ENCODE measurements at places on chromosomes 1 and 21. TPM values are rescaled to one million over a fixed set of nuclear protein-coding genes. Genes with fewer than 3 reads are reported as not detected.

The LENEP gene
- not detected for polyA plus RNA-seq

The CLIC6 gene
- polyA plus RNA-seq, result 0.22 TPM

The RGS5 gene
- 4.0 TPM for polyA plus RNA-seq

The LRRC8C gene
- polyA plus RNA-seq, result 3.2 TPM

The LCE1E gene
- not detected for polyA plus RNA-seq

The ZMYM4 gene
- polyA plus RNA-seq, result 10.7 TPM

The PDZK1IP1 gene
- polyA plus RNA-seq, result 5.1 TPM

The TAS1R1 gene
- polyA plus RNA-seq, result 0.13 TPM

The DPT gene
- 2.7 TPM for polyA plus RNA-seq

The SPRR1B gene
- 1.6 TPM for polyA plus RNA-seq

The EIF3I gene
- polyA plus RNA-seq, result 175 TPM

The ALX3 gene
- polyA plus RNA-seq, result not detected

The S100A3 gene
- 2.1 TPM for polyA plus RNA-seq

The NTMT2 gene
- polyA plus RNA-seq, result not detected

The C1orf210 gene
- polyA plus RNA-seq, result 69.8 TPM

The KRTAP10-8 gene
- not detected for polyA plus RNA-seq

The IKBKE gene
- 8.7 TPM for polyA plus RNA-seq

The MTARC2 gene
- 76.2 TPM for polyA plus RNA-seq

The JAM2 gene
- polyA plus RNA-seq, result 0.27 TPM

The SLC6A9 gene
- 2.4 TPM for polyA plus RNA-seq

The ADAMTSL4 gene
- 13.6 TPM for polyA plus RNA-seq

The MTARC1 gene
- polyA plus RNA-seq, result 8.7 TPM

All from small intestine (tissue), 16 donors.